ENCODE measurements at places on chromosomes 7 and 10. TPM values are rescaled to one million over a fixed set of nuclear protein-coding genes. Genes with fewer than 3 reads are reported as not detected.
A peak's percentile ranks its signal among the peaks of the same experiment; 100 is the strongest.

DNA sequence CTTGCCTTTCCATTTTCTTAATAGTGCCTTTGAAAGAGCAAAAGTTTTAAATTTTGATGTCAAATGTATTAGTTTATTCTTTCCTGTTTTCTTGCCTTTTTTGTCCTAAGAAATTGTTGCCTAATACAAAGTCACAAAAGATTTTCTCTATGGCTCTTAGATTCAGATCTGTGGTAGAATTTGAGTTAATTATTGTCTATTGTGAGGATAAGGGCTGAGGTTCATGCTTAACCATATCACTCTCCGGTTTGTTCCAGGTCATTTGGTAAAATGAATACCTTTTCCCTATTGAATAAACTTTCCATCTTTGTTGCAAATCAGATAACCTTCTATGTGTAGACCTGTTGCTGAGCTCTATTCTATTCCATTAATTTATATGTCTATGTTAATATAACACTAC lies 96.0 kb downstream of the NOD1 start:
- DNase-seq = no peak

DNA sequence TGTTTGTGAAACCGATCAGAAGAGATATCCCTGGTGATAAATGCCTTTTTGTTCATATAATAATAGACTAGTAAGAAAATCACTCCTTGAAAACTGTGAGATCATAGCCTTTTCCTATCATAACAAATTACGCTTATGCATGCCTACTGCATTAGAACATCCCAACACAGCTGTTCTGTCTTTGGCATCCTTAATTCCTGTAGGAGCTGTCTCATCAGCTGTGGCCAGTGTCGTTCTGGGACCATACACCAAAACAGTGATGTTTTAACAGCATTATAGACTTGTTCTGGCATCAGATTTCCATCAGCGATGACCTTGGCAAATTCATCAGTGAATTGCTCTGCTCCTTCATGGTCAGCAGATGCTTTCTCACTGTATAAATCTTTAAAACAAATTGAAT lies 423.6 kb upstream of the LRGUK start:
- peak; percentile 59 for DNase-seq

GRCh38 chr10:77024461-77024860 lies 613.1 kb downstream of the KCNMA1 start:
- no peak for DNase-seq

DNA sequence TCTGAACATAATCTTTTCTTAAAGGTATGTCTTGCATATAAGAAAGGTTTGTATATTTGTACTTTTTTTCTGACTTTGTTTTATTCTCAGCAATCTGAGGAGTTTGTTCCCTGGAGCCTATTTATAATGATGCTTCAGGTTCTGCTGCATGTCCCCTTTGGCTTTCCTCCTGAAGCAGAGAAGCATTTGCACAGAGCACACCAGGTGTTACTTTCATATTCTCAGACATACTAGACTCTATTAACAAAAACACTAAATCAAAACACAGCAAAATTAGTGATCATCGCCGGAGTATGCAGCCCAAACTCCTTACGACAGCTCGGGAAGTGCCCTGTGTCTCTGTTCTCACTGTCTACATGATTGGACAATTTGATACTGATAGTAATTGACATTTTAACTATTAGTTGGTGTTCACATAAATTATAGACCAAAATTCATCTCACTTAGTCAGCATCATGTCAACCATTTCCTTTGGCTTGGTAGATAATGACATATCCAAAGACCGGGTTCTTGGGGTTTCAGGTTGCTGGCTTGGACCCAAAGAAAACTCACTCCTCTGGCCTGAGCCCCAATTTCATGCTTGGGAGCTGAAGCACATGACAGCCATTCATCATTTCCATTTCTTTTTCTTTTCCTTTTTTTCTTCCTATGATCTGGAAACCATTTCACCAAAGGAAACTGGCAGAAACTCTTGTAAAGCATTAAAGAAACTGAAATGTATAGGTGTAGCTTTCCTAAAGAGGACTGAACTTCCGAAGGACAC lies 400.1 kb upstream of the NRP1 start:
- peak; percentile 57 for DNase-seq

DNA sequence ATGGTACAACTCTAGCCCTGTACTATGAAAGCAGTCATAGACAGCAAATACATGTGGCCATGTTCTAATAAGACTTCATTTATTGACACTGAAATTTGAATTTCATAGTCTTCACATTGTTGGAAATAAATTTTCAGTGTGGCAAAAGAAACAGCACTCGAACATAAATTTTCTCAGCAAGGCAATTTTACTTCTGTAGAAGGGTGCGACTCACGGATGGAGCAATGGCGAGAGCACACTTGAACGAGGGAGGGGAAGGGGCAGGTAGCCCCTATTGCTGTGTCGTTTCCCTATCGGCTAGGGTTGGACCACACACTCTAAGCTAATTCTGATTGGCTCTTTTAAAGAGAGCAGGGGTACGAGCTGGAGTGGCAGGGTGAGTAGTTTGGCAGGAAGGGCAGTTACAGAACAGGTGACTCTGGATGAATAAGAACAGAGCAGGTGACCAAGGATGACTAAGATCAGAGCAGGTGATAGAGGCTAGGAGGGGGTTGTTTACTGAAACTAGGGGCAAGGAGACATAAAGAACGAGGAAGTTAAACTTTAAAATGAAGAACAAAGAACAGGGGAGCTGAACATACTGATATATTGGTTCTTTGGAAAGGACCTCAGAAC lies 52.0 kb downstream of the LRRC4 start:
- DNase-seq = no peak

- peak; percentile 37 for DNase-seq
These were observed 93.0 kb downstream of the NHLRC2 start for GRCh38 chr10:113947184-113948041.

- peak; percentile 9 for DNase-seq
These were observed 369.3 kb downstream of the CALN1 start for GRCh38 chr7:72042855-72043254.

DNA sequence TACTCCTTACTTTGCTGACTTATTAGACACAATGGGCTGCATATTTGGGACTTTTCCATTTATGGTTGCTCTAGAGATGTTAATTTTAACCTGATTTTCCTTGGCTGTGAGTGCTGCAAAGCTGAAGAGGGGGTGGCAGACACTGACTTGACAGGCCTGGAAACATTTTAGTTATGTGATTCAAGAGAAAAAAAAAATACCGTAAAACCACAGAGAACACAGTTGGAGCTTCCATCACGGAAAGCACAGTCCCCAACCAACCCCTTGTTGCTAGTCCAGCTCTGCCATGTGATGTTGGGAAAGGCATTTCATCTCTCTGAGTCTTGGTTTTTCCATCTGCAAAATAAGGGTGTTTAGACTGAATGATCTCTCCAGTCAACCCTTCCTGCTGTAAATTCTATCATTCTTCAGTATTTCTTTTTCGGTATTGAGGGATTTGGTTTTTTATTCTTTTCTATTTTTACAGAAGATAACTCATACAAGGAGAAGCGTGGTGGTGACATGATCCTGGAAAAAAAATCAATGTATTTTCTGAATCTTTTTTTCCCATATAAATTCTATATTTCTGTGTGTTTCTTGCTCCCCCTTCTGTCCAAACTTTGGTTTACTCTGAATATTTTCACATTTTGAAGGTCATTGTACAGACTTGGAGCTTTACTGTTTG lies 246.1 kb downstream of the REEP3 start:
- DNase-seq = no peak

DNA sequence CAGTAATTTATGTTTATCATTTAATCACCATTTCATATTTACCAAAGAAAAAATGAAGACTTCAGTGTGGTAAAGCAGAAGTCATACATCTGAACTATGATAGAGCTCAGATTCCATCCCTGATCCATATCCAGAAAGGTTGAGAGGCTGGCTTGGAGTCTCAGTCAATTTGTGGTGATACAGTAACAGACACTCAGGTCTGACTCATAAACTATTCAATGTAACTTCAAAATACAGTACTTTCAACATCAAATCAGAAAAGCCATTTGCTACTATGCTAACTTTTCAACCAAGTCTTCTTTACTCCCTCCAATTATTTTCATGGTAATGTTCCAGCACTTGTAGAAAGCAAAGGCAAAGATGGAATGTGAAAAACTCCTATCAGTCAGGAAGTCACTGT lies 190.4 kb downstream of the HDAC9 start:
- no peak for DNase-seq

- no peak for DNase-seq
These were observed 422.7 kb downstream of the SORCS3 start for GRCh38 chr10:105063796-105064195.

DNA sequence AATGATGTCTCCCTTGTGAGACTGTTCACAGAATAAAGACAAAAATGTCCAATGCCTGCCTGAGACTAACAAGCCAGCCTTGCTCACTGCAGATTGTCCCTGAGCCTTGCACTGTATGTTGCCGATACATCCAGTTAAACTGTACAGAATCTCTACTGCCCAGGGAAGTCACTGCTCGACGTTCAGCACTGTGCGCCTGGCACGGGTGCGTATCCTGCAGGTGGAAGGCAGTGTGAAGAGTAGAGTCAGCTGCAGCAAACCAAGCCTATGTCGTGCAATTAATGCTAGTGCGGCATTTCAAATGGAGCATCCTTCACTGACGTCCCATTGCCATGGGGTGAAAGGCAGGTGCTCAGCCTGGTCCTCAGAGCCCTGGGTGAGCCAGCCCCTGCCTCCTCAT lies 132.9 kb downstream of the TNS3 start:
- no peak for DNase-seq

- DNase-seq = no peak
These were observed 10.3 kb upstream of the PBLD start for GRCh38 chr10:68342909-68343516.

- no peak for DNase-seq
These were observed 269.6 kb upstream of the FZD1 start for GRCh38 chr7:90994601-90995000.

- no peak for DNase-seq
These were observed 18.3 kb downstream of the CALHM2 start for GRCh38 chr10:103433858-103434257.

GRCh38 chr10:2641028-2641427 lies 426.3 kb upstream of the PFKP start:
- no peak for DNase-seq

GRCh38 chr7:71504697-71505441 lies 372.9 kb downstream of the GALNT17 start:
- no peak for DNase-seq

DNA sequence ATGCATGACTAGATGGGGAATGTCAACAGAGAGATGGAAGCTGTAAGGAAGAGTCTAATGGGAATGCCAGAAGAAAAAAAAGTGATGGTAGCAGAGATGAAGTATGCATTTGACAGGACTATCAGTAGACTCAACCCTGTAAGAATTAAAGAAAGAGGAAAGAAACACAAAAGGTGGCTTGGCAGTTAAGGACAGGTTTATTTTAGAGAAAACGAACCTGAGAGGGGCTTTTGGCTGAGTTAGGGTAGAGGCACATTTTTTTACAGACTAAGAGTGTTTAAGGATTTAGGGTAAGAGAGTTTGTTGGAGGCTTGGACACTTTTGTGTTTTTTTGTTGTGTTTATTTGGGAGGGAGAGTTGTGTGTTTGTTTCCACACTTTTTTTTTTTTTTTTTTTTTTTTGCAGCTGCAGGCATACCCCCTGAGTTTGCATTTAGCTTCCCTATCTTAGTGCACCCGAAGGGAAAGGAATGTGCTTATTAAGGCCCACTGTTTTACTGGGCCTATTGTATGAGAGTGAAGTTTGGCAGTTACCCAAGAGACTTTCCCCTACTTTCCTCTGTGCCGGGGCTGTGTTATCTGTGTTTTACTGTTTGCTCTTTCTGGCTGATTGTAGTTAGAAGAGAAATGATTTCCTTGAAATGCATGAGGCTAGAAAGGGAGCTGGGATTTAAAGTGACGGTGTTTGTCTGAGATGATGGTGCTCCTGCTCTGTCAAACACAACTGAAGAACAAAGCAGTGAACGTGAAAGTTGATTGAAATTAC lies 32.0 kb downstream of the NPVF start:
- DNase-seq = peak; percentile 21

- DNase-seq = no peak
These were observed 45.4 kb upstream of the STOX1 start for GRCh38 chr10:68781613-68782574.

DNA sequence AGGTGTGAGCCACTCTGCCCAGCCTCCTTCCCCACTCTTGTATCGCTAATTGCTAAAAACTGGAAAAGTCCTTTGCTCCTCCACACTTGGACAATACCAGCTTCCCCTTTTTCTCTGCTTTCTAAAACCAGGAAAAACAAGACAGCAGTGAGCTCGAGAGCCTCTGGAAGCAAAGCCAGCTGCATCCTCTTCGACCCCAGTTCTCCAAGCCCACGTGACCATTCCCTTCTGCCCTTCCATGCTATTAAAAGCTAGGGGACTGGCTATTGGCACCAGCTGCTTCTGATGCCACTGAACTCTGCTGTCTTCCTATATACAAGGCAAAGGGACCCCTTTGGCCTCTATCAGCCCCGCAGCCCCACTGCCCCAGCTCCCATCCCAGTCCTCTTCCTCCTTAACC lies 92.2 kb downstream of the SPDYE5 start:
- no peak for DNase-seq

GRCh38 chr10:86419101-86419500 lies 52.5 kb upstream of the GRID1 start:
- no peak for DNase-seq

GRCh38 chr10:60989400-60989876 lies 45.5 kb upstream of the RHOBTB1 start:
- DNase-seq = no peak

GRCh38 chr10:69467928-69468750 lies 16.9 kb downstream of the TSPAN15 start:
- DNase-seq = no peak

GRCh38 chr10:69181433-69181832 lies 1.4 kb downstream of the SUPV3L1 start:
- DNase-seq = no peak

GRCh38 chr10:124025660-124026588 lies 67.5 kb downstream of the CHST15 start:
- no peak for DNase-seq

- DNase-seq = no peak
These were observed 88.0 kb downstream of the NEURL1 start for GRCh38 chr10:103581499-103581898.

- DNase-seq = no peak
These were observed 138.8 kb downstream of the JCAD start for GRCh38 chr10:29920408-29921070.

- peak; percentile 91 for DNase-seq
These were observed 226.4 kb upstream of the HABP2 start for GRCh38 chr10:113326160-113327111.

The CYP3A5 gene
- 0.57 TPM for total RNA-seq

The CYP2C19 gene
- not detected for total RNA-seq

The BAMBI gene
- total RNA-seq = 31.5 TPM

The BEND7 gene
- total RNA-seq = 8.0 TPM

The PWWP2B gene
- 6.7 TPM for total RNA-seq

The MSS51 gene
- 0.57 TPM for total RNA-seq

The MEOX2 gene
- not detected for total RNA-seq

The ASZ1 gene
- not detected for total RNA-seq

The TCF7L2 gene
- total RNA-seq = 1.9 TPM

The GPR26 gene
- total RNA-seq = 0.11 TPM

The SLC35B4 gene
- 26.7 TPM for total RNA-seq

All from Daoy (cell line).